ENCODE measurements at places on chromosomes 16 and 17. TPM values are rescaled to one million over a fixed set of nuclear protein-coding genes. Genes with fewer than 3 reads are reported as not detected.
A peak's percentile ranks its signal among the peaks of the same experiment; 100 is the strongest.

GRCh38 chr16:5472552-5472951, 375.0 kb upstream of the EEF2KMT start:
- DNase-seq, result no peak
- no peak overlapping the region for H3K27ac ChIP-seq
- peaks cover 50% of the 10 kb centered on the region for H3K27me3 ChIP-seq
- no peaks in the 10 kb centered on the region for H3K4me1 ChIP-seq

GRCh38 chr16:58037365-58038057, 12.0 kb downstream of the MMP15 start:
- peaks cover 3% of the 10 kb centered on the region for H3K36me3 ChIP-seq
- H3K27me3 ChIP-seq, result no peaks in the 10 kb centered on the region
- DNase-seq, result no peak
- H3K27ac ChIP-seq, result no peak overlapping the region
- H3K4me3 ChIP-seq, result no peak overlapping the region
- H3K4me1 ChIP-seq, result peaks cover 4% of the 10 kb centered on the region

DNA sequence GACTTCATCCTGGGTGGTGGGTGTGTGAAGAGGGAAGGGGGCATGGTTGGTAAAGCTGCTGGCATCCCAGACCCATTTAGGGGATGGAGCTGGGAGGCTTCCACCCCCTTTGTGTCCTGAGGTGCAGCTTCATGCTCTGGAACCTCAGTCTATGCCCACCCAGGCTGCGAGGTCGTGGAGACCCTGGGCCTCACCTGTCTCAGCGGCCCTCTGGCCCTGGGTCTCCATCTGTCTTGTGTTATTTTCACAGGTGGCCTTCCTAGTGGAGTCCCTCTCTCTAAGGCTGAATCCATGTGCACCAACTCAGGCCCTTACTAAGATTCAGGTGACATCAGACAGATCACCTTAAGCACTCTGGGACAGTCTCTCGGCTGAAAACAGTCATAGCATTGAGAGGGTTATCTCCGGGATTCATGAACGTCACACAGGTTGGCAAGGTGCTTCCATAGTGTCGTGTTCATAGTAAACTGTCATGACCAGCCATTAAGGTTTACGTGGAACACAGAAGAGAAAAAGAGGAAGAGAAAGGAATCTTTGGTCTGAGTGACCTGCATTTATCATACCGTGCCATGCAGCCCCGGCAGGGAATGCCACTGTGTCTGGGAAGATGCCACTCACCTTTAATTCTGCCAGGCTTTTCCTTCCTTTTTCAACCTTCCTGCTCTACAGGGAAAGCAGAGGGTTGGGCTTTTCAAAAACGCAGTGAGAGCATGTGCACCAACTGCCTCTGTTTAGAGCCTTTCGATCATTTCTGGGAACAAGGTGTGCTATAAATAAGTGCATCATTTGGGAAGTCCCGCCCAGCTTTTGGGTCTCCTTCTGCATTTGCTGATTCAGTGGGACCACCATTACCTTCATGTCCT, 4.5 kb upstream of the FOXL1 start:
- peak overlapping the region; percentile 29 for H3K4me3 ChIP-seq
- no peak for DNase-seq
- peaks cover 42% of the 10 kb centered on the region for H3K4me1 ChIP-seq

DNA sequence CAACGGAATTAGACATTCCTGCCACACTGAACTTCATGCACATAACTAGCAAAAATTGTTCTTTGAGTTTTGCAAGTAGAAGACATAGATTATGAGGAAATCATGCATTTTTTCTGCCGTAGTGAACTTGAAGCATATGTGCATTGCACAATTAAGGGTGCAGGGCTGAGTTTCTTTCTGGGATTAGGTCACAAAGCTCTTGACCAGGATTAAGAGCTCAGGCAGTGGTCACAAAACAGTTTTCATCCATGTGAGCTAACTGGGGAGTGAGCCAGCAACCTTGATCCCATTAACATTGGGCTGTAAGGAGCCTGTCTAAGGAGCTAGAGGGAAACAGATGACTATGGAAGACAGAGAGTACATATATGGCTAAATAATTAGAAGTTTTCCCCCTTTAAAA, 143.7 kb downstream of the PMP22 start:
- H3K4me1 ChIP-seq, result peaks cover 10% of the 10 kb centered on the region
- H3K27ac ChIP-seq, result no peak overlapping the region
- H3K27me3 ChIP-seq, result peaks cover 27% of the 10 kb centered on the region
- H3K4me3 ChIP-seq, result no peak overlapping the region
- no peak for DNase-seq
- no peaks in the 10 kb centered on the region for H3K36me3 ChIP-seq

GRCh38 chr16:84597528-84597896, 20.4 kb downstream of the COTL1 start:
- H3K4me1 ChIP-seq, result peaks cover 67% of the 10 kb centered on the region
- H3K27ac ChIP-seq, result peak overlapping the region; percentile 81
- DNase-seq, result no peak

- H3K4me3 ChIP-seq, result peak within 1 kb of the TSS; percentile 84
- no peak for DNase-seq
- H3K36me3 ChIP-seq, result no peaks in the 10 kb centered on the region
- H3K4me1 ChIP-seq, result peaks cover 23% of the 10 kb centered on the region
- H3K27ac ChIP-seq, result peak within 1 kb of the TSS; percentile 69
Measured at GRCh38 chr17:82333279-82334171, at the start of gene SECTM1. Gene SECTM1 (minus strand): TSS chr17:82333766. CDS start chr17:82327240, 6,526 bp downstream.

- peaks cover 43% of the 10 kb centered on the region for H3K4me1 ChIP-seq
- H3K36me3 ChIP-seq, result peaks cover 46% of the 10 kb centered on the region
- no peak overlapping the region for H3K27ac ChIP-seq
Measured at GRCh38 chr16:48559462-48560211, 50.3 kb downstream of the N4BP1 start.

- no peak overlapping the region for H3K4me3 ChIP-seq
- H3K4me1 ChIP-seq, result no peaks in the 10 kb centered on the region
- no peaks in the 10 kb centered on the region for H3K36me3 ChIP-seq
- no peak for DNase-seq
- no peak overlapping the region for H3K27ac ChIP-seq
Measured at GRCh38 chr17:13626703-13627102, 25.0 kb upstream of the HS3ST3A1 start.

DNA sequence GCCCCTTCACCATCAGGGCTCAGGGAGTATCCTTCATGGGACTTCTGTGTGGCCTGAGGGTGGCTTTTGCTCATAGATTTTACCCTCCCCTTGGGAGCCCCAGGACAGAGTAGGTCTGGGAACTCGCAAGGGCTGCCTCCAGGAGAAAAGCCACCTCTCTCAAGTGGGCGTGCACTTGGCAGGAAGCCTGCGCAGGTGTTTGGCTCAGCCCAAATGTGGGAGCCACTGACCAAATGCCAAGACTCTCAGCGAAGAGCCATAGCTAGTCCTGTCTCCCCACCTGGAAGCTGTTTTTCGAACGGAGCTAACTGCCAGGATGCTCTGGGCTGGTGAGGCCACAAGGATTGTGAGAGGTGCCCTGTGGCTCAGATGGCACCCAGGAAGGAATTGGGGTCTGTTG, 2.0 kb upstream of the HSD17B2 start:
- H3K27me3 ChIP-seq, result peaks cover 9% of the 10 kb centered on the region
- H3K27ac ChIP-seq, result no peak overlapping the region
- DNase-seq, result no peak
- H3K36me3 ChIP-seq, result no peaks in the 10 kb centered on the region
- peaks cover 4% of the 10 kb centered on the region for H3K4me1 ChIP-seq

- no peak overlapping the region for H3K27ac ChIP-seq
- peaks cover 6% of the 10 kb centered on the region for H3K4me1 ChIP-seq
- no peaks in the 10 kb centered on the region for H3K36me3 ChIP-seq
Measured at GRCh38 chr16:12551530-12551929, 252.2 kb downstream of the CPPED1 start.

DNA sequence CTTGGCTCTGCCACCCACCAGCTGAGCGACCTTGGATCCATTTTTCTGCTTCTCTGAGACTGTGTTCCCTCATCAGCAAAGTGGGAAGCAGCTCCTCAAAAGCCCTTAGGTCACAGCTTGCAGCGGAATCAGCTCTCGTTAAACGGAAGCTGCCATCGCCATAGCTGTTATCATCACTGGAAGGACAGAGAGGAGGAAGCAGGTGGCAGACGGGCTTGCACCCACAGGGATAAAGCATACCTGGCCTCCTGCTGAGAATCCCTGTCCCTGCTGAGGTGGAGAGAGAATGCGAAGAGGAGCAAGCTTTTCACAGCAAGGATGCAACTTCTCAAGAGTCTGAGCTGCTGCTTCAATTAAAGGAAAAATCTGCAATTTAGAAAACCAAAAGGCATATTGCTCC, 106.6 kb downstream of the CLEC16A start:
- peaks cover 37% of the 10 kb centered on the region for H3K4me1 ChIP-seq
- no peak overlapping the region for H3K27ac ChIP-seq
- H3K27me3 ChIP-seq, result no peaks in the 10 kb centered on the region
- no peak for DNase-seq
- no peak overlapping the region for H3K4me3 ChIP-seq
- peaks cover 33% of the 10 kb centered on the region for H3K36me3 ChIP-seq

- H3K4me1 ChIP-seq, result peaks cover 54% of the 10 kb centered on the region
- H3K4me3 ChIP-seq, result no peak overlapping the region
- H3K36me3 ChIP-seq, result peaks cover 23% of the 10 kb centered on the region
- no peaks in the 10 kb centered on the region for H3K27me3 ChIP-seq
- DNase-seq, result no peak
Measured at GRCh38 chr17:17079761-17080160, 37.5 kb downstream of the MPRIP start.

GRCh38 chr16:77679901-77680300, 42.4 kb upstream of the NUDT7 start:
- DNase-seq, result no peak
- H3K4me3 ChIP-seq, result no peak overlapping the region
- H3K36me3 ChIP-seq, result no peaks in the 10 kb centered on the region
- H3K27ac ChIP-seq, result no peak overlapping the region

DNA sequence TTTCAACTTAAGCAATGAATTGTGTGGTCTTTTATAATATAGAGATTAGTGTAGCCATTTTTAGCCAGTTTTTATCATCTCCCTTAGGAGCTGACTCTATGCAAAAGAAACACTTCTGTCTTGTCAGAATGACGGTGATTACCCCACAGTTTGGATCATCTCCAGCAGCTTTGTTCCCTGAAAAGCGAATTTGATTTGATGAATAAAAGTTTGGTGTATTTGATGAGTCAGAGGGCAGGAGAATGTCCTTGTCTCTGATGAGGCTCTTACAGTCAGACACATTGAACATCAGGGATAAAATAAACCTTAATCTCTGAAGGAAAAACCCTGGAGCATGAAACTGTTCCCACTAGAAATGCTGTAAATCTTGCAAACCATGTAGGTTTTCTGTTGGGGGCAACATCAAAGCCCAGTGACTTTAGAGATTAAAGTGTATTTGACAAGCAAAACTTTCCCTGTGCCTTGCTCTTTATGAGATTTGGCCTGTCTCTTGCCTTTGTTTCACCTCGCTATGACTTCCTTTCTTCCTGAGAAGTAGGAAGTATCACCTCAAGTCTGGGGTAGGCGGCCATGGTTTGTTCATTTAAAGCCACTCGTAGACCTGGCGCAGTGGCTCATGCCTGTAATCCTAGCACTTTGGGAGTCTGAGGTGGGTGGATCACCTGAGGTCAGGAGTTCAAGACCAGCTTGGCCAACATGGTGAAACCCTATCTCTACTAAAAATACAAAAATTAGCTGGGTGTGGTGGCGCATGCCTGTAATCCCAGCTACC, 209.3 kb downstream of the FTO start:
- no peaks in the 10 kb centered on the region for H3K27me3 ChIP-seq
- no peak overlapping the region for H3K4me3 ChIP-seq
- no peak overlapping the region for H3K27ac ChIP-seq
- peaks cover 10% of the 10 kb centered on the region for H3K4me1 ChIP-seq
- no peaks in the 10 kb centered on the region for H3K36me3 ChIP-seq

DNA sequence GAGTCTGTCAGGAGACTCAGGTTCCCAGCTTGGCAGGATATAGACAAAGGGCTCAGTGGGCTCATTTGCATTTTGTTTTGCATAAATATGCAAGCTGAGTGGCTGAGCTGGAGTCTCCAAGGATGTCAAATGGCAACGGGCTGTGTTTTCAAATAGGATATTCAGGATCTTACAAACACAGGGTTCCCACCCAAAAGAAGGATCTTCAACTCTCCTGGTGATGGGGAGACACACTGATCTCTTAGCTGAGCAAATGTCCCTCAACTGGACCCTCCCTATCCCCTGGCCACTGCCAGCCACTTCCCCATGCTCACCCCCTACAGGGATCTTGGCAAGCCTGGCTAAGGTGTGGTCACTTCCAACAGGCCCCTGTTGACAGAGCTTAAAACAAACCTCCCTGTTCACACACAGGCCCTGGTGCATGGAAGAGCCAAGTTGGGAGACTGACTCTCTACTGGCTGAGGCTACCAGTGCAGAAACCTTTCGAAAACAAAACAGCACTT, 61.6 kb downstream of the SOX9 start:
- peaks cover 14% of the 10 kb centered on the region for H3K4me1 ChIP-seq
- H3K27ac ChIP-seq, result no peak overlapping the region
- H3K27me3 ChIP-seq, result peaks cover 6% of the 10 kb centered on the region
- no peaks in the 10 kb centered on the region for H3K36me3 ChIP-seq
- DNase-seq, result no peak

- no peak overlapping the region for H3K4me3 ChIP-seq
- H3K4me1 ChIP-seq, result no peaks in the 10 kb centered on the region
- no peaks in the 10 kb centered on the region for H3K27me3 ChIP-seq
- no peak overlapping the region for H3K27ac ChIP-seq
- H3K36me3 ChIP-seq, result no peaks in the 10 kb centered on the region
Measured at GRCh38 chr16:19486051-19486450, 35.8 kb downstream of the GDE1 start.

- no peaks in the 10 kb centered on the region for H3K27me3 ChIP-seq
- no peak overlapping the region for H3K27ac ChIP-seq
- H3K36me3 ChIP-seq, result peaks cover 42% of the 10 kb centered on the region
- no peak for DNase-seq
- H3K4me1 ChIP-seq, result peaks cover 74% of the 10 kb centered on the region
- H3K4me3 ChIP-seq, result no peak overlapping the region
Measured at GRCh38 chr17:72404872-72405271, 284.1 kb downstream of the SOX9 start.

DNA sequence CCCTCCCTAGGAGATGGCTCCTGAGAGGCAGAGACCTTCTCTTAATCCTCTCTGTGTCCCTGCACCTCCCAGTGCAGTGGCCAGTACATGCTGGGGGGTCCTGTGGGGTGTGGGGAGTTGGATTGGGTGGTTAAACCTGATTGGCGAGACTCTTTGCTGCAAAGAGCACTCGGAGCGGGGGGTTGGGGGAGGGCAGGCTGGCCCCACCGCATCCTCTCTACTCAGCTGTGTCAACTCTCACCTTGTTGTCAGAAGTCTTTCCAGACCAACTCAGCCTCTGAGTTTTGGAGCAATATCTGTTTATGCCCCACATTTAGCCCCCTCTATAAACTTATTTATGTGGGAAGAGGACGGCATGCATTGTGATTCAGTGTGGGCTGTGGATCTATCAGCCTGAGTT, 40.0 kb downstream of the SMARCE1 start:
- H3K4me1 ChIP-seq, result no peaks in the 10 kb centered on the region
- H3K27ac ChIP-seq, result peak overlapping the region; percentile 46
- peaks cover 10% of the 10 kb centered on the region for H3K27me3 ChIP-seq
- no peaks in the 10 kb centered on the region for H3K36me3 ChIP-seq

GRCh38 chr17:18987862-18988545, 16.6 kb downstream of the FAM83G start:
- no peaks in the 10 kb centered on the region for H3K27me3 ChIP-seq
- no peak overlapping the region for H3K4me3 ChIP-seq
- no peaks in the 10 kb centered on the region for H3K36me3 ChIP-seq
- no peaks in the 10 kb centered on the region for H3K4me1 ChIP-seq
- no peak overlapping the region for H3K27ac ChIP-seq

- peaks cover 19% of the 10 kb centered on the region for H3K27me3 ChIP-seq
- no peak for DNase-seq
- H3K4me1 ChIP-seq, result no peaks in the 10 kb centered on the region
- no peak overlapping the region for H3K27ac ChIP-seq
- H3K36me3 ChIP-seq, result no peaks in the 10 kb centered on the region
Measured at GRCh38 chr17:27788919-27789318, 11.4 kb downstream of the NOS2 start.

Gene DNAI2
- 0.87 TPM for total RNA-seq

Gene SLC16A13
- 15.5 TPM for total RNA-seq

Gene KIF19
- total RNA-seq, result 2.0 TPM

Gene PRR29
- 0.45 TPM for total RNA-seq

Gene GIT1
- 66.7 TPM for total RNA-seq

Gene MYOCD
- total RNA-seq, result 0.07 TPM

Gene TRIM16
- 53.6 TPM for total RNA-seq

Data from type B pancreatic cell (in vitro differentiated cells).